Activated CD4-positive, CD25-positive, alpha-beta regulatory T cell treated with anti-CD3 and anti-CD28 coated beads, Interleukin-2, amount 50 U/mL, for 16 hours (primary cell): ENCODE measurements at places on chromosomes 1 and 21.

DNA sequence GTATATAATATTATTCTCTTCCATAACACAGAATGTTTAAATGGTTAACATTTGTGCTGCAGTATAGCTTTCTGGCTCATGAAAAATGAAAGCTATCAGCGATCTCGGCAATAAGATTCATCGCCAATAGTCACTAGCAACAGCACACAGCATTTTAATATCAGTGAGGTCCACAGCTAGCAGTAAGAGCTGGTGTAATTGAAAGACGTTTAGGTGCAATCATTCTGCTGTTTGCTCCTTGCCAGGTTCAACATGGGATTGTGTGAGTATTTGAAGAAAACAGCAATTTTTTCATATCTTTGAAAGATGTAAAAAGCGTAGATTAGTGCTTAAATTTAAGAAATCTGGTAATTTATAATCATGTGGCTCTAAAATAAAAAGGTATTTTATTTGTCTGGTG is 20.1 kb downstream of the PRKACB start:
- DNase-seq, result no peak

DNA sequence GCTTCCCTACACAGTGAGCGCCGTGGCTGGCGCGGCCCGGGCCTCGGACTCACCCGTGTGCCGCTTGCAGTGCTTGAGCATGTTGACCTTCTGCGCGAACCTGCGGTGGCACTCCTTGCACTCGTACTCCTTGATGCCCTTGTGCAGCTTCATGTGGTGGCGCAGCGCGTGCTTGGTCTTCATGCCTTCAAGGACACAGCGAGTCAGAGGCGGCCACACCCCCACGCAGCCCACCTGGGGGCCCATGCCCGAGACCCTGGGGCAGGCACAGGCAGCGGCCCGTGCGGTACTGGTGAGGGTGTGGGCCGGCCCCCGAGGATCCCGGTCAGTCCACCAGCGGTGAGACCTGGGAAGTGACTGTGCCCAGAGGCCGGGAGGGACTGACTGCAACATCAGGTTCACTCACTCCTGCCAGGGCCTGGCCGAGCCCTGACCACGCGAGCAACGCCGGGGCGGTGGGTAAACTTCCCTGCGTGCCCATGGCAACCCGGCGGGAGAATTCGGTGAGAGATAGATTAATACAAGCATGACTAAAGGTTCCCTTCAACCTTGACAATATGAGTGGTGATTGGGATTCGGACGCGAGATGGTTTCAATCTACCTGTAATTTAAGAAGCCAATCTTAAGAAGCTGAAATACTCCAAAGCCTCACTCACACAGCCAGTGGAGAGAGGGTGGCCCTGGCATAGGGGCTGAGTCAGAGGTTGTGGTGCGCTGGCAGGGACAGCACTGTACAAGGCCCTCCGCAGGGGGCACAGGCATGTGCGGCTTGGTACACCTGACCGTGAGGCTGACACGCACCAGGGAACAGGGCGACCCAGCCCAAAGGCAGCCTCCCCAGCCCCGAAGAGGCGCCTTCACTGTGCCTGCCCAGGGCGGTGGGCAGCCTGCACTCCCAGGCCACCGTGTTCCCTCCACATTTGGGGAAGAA is 49.1 kb upstream of the RIPK4 start:
- no peak for DNase-seq

DNA sequence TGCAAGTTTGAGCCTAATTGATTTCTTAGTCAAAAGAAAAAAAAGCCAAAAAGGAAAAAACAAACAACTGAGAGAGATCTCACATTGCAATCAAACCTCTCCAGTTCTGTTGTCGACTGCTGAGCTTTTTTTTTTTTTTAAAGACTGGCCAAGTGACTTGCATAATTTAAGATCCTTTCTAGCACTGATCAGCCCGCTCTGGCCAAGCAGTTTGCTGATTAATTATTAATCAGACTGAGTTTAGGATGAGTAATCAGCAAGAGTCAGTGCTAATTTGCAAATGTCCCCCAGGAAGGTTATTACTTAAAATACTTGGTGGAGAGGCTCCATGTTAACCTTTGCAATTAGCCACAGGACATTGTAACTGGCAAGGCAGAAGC is 39.3 kb downstream of the HMGB4 start:
- no peak for DNase-seq

DNA sequence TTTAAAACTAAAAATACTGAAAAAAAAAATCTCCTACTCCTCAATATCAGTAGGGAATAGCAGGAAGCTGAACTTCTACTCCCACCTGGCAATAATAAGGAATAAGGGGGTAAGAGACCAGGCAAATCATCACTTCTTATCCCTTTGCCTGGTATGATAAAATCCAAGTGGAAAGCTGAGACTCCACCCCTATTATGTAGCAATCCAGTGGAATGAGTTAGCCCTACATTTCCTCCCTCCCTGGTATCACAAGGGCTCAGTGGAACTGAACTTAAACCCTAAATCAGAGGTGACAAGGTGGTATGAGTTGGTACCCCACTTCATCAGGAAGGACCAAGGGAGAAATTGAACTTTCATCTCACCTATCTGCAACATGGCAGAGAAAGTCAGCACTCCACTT is 25.7 kb downstream of the TRIM33 start:
- DNase-seq, result no peak

DNA sequence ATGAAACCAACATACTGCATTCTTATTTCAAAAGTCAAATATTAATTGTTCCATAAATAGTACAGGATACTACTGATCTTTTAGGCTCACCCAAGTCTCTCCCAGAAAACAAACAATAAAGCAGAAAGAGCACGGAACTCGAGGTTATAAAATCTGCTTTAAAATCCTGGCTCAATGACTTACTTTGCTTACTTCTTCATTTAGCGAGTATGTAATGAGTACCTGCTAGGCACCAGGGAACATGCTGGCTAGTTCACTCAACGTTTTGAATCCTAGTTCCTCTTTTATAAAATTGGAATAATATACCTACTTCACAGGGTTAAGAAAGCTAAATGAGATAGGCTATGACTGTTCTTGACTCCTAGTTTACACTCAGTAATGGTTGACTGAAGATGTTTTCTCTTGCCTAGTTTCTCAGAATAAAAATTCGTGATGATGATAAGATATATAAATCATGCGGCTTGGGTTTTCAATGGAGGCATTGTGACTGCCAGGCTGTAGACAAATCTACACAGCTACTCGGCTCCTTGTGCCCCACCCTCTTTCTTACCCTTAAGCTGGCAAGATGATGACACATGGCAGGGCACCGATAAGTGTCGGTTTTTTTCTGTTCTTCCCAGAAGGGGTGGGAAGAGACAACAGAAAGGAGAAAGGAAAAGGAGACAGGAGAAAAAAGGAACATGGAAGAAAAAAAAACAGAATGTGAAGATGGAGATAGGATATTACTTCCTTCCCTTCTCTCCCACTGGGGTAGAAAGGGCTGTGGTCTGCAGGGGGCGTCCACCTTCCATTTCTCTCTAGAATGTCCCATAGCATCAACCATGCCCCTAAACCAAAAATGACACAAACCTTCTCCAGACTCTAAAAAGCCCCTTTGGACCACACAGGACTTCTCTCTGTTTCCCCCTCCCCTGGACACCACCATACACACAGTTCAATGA is 507.1 kb downstream of the SMYD3 start:
- DNase-seq, result no peak

GRCh38 chr1:248860007-248860406 is 1.1 kb upstream of the ZNF692 start:
- no peak for DNase-seq

DNA sequence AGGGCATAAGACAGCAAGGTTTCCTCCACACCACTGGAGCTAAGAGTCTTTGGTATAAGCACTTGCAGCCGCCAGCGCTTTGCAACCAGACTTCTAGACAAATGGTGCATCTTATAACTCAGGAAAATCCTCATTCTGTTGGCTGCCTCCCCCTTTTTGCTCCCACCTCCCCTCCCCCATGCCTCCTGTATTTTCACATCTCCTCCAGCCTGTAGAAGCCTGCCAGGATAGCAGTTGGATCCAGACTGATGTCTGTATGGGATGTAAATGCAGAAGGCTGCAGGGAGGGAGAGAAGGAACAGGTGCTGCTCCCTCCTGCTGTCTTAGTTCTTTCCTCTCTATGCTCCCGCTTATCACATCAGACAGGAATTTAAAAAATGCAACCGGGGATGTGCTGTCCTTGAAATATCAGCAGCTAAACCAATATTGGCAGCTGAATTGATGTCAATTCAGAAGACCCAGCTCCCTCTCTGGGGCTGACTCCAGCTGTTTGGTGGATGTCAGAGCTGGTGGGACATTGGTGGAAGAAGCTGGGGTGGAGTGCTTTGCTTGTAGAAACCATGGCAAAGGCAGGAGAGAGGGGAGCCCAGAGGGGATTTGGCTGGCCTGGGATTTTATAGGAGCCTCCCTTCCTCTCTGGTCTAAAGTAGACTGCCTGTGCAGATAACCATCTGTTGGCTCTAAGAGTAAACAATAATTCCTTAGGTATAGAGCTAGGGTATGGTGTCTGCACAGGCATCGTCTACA is 53.5 kb downstream of the NFASC start:
- DNase-seq, result no peak

DNA sequence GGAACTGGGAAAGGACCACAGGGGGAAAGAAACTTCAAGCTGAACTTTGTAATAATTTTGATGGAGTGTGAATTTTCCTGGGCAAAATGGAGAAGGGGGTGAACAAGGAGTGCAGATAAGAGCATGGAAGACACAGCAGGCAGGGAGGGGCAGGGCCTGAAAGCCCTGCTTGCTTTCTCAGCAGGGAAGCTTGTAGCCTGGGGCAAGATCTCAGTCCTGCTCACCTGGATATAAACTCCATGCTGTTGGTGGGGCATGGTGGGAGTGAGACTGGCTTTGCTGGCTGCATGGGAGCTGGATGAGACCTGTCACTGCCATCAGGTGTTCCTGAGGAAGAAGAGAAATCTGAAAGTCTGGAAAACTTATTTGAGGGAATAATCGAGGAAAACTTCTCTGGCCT is 58.7 kb upstream of the RC3H1 start:
- no peak for DNase-seq

DNA sequence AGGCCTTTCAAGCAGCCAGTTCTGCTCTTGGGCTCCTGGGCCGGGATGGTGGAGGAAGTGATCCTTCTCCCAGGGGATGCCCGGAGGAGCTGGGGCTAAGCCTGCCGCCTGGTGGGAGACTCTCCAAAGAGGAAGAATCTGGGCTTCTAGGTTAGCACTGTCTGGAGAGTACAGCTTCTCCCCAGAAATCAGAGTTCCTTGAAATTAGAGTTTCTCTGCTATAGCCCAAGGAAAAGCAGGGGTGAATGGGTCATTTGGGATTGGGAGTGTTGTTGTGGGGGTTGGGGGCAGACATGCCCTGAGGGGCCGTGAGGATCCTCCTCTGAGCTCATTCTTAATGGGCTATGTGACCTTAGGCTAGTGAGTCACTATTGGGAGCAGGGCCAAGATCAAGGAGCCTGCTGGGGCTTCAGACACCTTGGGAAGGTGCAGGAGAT is 6.5 kb downstream of the LGR6 start:
- no peak for DNase-seq

- DNase-seq, result peak; percentile 22
These were observed 82.3 kb downstream of the TBX19 start for GRCh38 chr1:168362991-168363390.

- DNase-seq, result no peak
These were observed 476.2 kb downstream of the CAMTA1 start for GRCh38 chr1:7261490-7261889.

DNA sequence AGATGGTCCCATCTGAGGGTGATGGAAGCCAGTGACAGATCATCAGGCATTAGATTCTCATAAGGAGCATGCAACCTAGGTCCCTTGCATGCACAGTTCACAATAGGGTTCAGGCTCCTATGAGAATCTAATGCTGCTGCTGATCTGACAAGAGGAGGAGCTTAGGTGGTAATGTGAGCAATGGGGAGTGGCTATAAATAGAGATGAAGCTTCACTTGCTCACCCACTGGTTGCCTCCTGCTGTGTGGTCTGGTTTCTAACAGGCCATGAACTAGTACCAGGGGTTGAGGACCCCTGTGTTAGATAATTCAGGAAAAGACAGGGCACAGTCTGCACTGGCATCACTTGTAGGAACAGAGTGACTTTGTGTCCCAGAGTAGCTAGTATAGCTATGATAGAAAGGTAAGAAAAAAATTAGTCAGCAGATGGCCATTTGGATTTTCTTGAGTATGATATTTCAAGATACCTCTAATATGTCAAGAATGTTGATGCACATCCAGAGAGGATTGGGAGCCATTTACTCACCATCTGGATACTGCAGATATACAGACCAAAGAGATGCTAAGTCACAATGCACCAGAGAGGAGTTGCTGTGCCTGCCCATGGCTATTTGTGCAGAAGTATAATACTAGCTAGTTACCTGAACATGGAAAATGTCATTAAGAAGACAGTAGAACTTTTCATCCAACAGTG is 53.6 kb downstream of the ADCY10 start:
- no peak for DNase-seq

GRCh38 chr1:232551386-232551785 is 78.5 kb downstream of the SIPA1L2 start:
- no peak for DNase-seq

DNA sequence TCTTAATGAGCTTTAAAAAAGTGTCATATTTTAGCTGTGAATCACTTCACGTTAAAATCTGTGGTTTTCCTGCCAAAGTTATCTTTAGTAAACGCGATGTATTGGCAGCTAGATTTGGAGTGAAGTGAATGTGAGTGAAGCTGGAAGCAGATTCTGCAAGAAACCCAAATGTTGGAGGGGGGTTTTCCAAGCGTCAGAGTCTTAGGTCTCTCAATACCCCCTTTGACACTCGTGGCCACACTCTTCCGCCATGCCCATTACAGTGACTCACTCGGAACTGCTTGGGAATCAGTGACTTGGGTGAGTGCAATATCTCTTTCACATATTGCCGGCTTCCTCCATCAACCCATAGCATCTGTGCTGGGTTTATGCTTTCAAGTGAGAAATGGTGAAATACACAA is 17.5 kb downstream of the B3GALT5 start:
- DNase-seq, result no peak

- no peak for DNase-seq
These were observed at the start of gene AKT3 for GRCh38 chr1:243850202-243850451. AKT3 (minus strand) TSS chr1:243850243; CDS start chr1:243843170, 7,073 bp downstream.

- no peak for DNase-seq
These were observed 605.3 kb downstream of the KCNT2 start for GRCh38 chr1:196002906-196003305.

GRCh38 chr1:153532181-153532580 is 3.6 kb downstream of the S100A6 start:
- DNase-seq, result no peak

DNA sequence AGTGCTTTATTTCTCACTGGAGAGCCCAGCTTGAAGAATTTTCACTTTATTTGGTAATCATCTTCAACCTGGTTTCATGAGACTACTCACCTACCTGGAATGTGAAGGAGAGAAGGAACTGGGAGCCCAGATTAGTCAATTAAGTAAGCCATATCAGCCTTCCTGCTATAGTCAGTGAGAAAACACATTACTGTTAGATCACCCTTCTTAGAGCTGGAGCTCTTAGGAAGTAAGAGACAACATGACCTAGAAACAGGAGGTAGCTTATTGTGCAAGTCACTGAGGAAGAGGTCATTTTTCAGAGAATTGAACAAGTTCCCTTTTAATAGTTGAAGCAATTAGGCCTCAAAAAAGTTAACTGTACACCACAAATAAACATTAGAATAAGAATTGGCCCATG is 49.2 kb upstream of the TEKT2 start:
- DNase-seq, result no peak
